ENCODE measurements at places on chromosomes 6 and 20. TPM values are rescaled to one million over a fixed set of nuclear protein-coding genes. Genes with fewer than 3 reads are reported as not detected.

The ZC2HC1B gene
- total RNA-seq = not detected

The SRSF3 gene
- 490 TPM for total RNA-seq

The NRSN1 gene
- not detected for total RNA-seq

The CYP24A1 gene
- total RNA-seq = 1.5 TPM

The PARD6B gene
- 5.5 TPM for total RNA-seq

The SCRT2 gene
- total RNA-seq = not detected

The PNLDC1 gene
- not detected for total RNA-seq

The GGTLC1 gene
- total RNA-seq = not detected

The RIPOR2 gene
- total RNA-seq = 0.68 TPM

The MCHR2 gene
- not detected for total RNA-seq

The ZNF311 gene
- total RNA-seq = 1.1 TPM

The BPI gene
- total RNA-seq = 0.29 TPM

The CLVS2 gene
- total RNA-seq = not detected

The CST4 gene
- total RNA-seq = not detected

The TGM6 gene
- not detected for total RNA-seq

The CLPSL1 gene
- total RNA-seq = not detected

The BMP7 gene
- total RNA-seq = 0.96 TPM

The GJA1 gene
- 20.7 TPM for total RNA-seq

The GSTA3 gene
- total RNA-seq = not detected

The POU5F1 gene
- 0.36 TPM for total RNA-seq

The ADAM33 gene
- 3.6 TPM for total RNA-seq

The ZBP1 gene
- not detected for total RNA-seq

The SLC17A4 gene
- not detected for total RNA-seq

The LY6G6D gene
- total RNA-seq = not detected

The SLC22A7 gene
- not detected for total RNA-seq

The RBPJL gene
- total RNA-seq = not detected

The MRAP2 gene
- 8.4 TPM for total RNA-seq

The C6orf118 gene
- total RNA-seq = not detected

The CLDN20 gene
- total RNA-seq = not detected

The GLP1R gene
- not detected for total RNA-seq

The UST gene
- total RNA-seq = 5.7 TPM

The CGAS gene
- 20.5 TPM for total RNA-seq

The VPS16 gene
- total RNA-seq = 58.4 TPM

The C6orf58 gene
- not detected for total RNA-seq

The SYCP2L gene
- total RNA-seq = 0.49 TPM

The HLA-DQB2 gene
- total RNA-seq = not detected

The BPIFA1 gene
- total RNA-seq = not detected

The IL20RA gene
- total RNA-seq = not detected

The VARS1 gene
- 26.4 TPM for total RNA-seq

The TFAP2A gene
- total RNA-seq = 9.0 TPM

The FOXF2 gene
- total RNA-seq = 2.0 TPM

The TFAP2C gene
- total RNA-seq = 104 TPM

The MARCKS gene
- total RNA-seq = 168 TPM

The FAM209B gene
- not detected for total RNA-seq

The SYNDIG1 gene
- 12.6 TPM for total RNA-seq

The ZNF165 gene
- 1.1 TPM for total RNA-seq

The HLA-DRB5 gene
- total RNA-seq = not detected

The BACH2 gene
- total RNA-seq = 2.0 TPM

The DAAM2 gene
- total RNA-seq = 4.0 TPM

The COL21A1 gene
- 0.39 TPM for total RNA-seq

The CDSN gene
- not detected for total RNA-seq

The RAMACL gene
- 0.24 TPM for total RNA-seq

The TRIM15 gene
- total RNA-seq = not detected

The IMPG1 gene
- not detected for total RNA-seq

The OOEP gene
- total RNA-seq = not detected

The RBCK1 gene
- total RNA-seq = 106 TPM

The MYMX gene
- total RNA-seq = not detected

The SLC32A1 gene
- total RNA-seq = not detected

The REM1 gene
- 0.39 TPM for total RNA-seq
